ENCODE measurements at places on chromosomes 5 and 9.

- peak; percentile 86 for DNase-seq
These were observed 2.4 kb upstream of the TRIM7 start for GRCh38 chr5:181207214-181207959.

GRCh38 chr5:83430130-83431010 lies 41.2 kb upstream of the VCAN start:
- DNase-seq: peak; percentile 75

DNA sequence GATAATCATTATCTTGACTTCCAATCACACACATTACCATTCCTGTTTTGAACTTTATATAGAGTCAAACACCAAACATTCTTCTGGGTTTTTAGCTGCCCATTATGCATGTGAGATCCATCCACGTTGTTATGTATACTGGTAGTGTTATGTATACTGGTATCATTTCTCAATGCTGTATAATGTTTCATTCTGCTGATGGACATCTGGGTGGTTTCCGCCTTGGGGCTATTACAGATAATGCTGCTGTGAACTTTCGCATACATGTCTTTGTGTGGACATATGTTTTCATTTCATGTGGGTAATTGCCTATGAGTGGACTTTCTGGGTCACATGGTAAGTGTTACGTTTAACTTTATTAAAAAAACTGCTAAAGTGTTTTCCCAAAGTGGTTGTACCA lies 217.8 kb upstream of the EFNA5 start:
- DNase-seq: no peak

- peak; percentile 98 for DNase-seq
These were observed 19.8 kb downstream of the TRIP13 start for GRCh38 chr5:912280-913091.

- DNase-seq: no peak
These were observed 9.1 kb upstream of the AK3 start for GRCh38 chr9:4750023-4750673.

DNA sequence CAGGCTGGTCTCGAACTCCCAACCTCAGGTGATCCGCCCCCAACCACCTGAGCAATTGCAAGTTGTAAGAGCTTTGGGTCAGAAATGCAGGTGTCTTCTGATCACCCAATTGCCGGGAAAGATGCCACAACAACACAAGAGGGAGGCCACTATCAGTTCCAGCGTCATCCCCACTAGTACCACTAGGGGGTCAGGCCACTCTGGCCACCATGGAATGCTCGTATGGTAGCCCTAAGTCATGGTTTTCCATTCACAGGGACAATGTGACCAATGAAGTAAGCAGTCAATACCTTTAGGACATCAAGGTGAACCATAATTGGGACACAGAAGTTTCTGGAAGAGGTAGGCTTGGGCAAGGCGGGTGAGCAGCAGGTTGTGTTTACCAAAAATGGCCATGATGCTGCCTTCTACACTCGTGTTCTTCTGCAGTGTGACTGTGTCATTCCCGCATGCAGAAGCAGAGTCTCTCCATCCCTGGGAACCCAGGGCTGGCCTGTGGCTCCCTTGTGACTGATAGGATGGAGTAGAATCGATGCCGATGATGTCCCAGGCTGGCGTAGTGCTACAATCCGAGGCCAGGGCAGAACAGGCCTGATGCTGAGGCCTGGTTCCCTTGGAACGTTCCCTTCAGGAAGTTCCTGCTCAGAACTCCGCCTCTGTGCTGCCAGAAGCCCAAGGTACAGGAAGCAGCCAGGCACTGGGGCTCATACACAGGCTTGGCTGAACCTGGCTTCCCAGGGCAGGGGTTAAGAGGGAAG lies 42.2 kb upstream of the ANKRD33B start:
- peak; percentile 27 for DNase-seq

DNA sequence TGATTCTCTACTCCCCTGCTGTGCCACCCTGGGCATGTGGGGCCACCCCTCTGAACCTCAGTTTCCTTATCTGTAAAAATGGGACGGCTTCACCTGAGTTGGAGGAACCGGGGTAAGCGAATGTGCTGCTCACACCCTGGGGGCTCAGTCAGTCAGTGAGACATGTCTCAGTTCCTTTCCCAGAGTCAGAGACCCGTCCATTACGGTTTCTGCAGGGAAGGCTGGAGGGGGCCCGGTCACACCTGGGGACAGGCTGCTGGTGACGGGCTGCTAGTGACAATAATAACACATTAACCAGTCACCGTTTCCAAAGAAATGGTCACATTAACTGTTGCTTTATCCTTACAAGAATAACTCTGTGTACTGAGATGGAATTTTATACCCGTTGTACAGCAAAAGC lies 282.4 kb downstream of the NSG2 start:
- DNase-seq: no peak

DNA sequence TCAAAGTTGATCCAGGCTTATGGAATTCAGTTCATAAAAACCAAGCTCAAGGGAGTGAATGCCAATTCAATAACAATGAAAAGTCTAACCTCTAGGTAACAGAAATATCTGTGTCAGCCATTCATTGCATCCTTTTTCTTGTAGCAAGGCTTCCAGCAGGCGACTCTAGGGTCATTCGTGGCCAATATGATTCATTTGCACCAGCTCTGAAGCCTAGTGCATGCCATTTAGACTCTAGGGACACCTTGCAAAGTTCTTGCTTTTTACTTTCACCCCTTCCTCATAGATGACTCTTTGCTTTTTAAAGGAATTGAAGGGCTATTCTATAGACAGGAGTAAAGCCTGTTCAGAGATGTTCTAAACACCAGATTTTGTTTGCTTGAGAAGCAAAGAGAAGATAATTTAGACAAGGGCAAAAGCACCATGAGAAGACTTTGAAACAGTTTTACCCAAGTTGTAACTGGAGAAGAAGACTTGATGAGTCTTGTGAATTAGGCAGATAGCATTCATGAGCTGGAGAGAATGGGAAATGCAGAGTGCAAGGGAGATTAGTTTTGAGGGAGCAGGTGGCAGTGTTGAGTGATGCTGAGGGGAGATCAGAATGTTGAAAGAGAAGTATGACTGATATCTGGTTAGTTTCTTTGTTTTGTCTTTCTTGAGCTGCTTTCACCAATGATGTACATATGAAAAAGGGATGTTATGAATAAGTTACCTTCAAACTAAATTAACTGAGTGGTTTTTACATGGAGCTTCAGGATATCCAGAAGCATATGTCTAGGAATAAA lies 94.5 kb downstream of the F2RL2 start:
- DNase-seq: no peak

Data from HCT116 (cell line).